Thoracic aorta (tissue), 2 donors: ENCODE measurements at places on chromosomes 16 and 17. TPM values are rescaled to one million over a fixed set of nuclear protein-coding genes. Genes with fewer than 3 reads are reported as not detected.

CD7 gene
- total RNA-seq = 3.5 TPM

DNA sequence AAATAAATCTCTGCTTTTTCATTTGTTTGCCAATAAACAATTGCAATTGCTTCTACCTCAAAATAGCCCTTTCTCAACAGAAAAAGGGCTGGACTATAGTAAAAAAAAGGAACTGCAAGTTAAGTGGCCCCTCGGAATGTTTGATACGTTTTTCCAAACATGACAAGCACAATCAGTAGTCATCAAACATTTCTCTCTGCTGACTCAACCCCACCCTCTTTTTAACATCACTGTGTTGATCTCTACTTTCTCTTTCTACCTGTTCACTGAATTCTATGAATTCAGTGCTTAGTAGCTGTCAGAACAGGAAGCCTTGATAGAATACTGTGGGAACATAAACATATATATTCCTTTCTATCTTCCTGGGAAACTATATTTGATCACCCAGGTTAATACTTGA is 116.5 kb upstream of the AXIN2 start:
- H3K4me3 ChIP-seq = no peak overlapping the region
- no peaks in the 10 kb centered on the region for H3K36me3 ChIP-seq

CCDC57 gene
- total RNA-seq = 58.1 TPM

DNA sequence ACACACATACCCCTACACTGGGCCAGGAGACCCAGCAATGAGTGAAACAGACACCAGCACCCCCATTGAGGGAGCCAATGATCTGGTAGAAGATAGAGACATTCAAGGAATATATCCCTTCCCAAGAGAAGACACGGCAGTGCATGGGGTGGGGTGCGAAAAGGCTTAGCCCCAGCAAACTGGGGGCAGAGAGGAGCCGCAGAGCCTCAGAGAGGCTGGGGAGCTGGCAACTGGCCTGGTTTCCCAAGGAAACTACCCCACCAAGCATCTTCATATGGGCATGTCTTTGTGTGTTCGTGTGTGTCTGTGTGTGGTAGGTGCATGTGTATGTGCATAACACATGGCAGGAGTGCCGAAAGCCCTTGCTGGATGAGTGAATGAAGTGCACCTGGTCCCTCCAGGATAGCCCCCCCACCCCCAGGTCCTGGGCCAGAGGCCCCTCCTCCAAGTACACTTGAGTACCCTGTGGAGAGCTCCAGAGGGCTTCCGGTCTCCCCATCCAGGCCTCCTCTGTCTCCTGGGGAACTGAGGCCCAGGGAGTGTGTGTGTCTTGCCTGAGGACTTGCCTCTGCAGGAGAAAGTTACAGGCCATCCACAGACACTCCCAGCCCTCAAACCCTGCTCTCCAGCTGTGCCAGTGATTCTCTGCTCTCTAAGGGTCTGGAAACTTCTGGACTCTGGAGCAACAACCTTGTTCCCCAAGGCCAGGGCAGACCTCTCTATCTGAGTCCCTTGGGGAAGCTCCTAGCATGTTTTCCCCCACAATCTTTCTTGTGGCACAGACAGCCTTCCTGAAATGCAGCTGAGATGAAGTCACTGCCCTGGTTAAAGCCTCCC is 15.9 kb downstream of the TBX2 start:
- H3K36me3 ChIP-seq = no peaks in the 10 kb centered on the region
- H3K4me3 ChIP-seq = no peak overlapping the region
- peaks cover under 1% of the 10 kb centered on the region for H3K4me1 ChIP-seq
- DNase-seq = no peak
- H3K27me3 ChIP-seq = no peaks in the 10 kb centered on the region

MYLK3 gene
- 0.14 TPM for total RNA-seq

TMEM106A gene
- 22.5 TPM for total RNA-seq

CCL5 gene
- total RNA-seq = 6.2 TPM

DUSP3 gene
- 130 TPM for total RNA-seq

GRCh38 chr16:76293980-76294379 is 16.8 kb downstream of the CNTNAP4 start:
- H3K4me1 ChIP-seq = no peaks in the 10 kb centered on the region
- no peak for DNase-seq
- no peaks in the 10 kb centered on the region for H3K27me3 ChIP-seq
- no peak overlapping the region for H3K4me3 ChIP-seq
- no peak overlapping the region for H3K27ac ChIP-seq

GRCh38 chr17:44198721-44199552 is 747 bp downstream of the ATXN7L3 start:
- H3K4me1 ChIP-seq = peaks cover 29% of the 10 kb centered on the region
- no peaks in the 10 kb centered on the region for H3K27me3 ChIP-seq
- H3K27ac ChIP-seq = peak overlapping the region; percentile 93
- H3K4me3 ChIP-seq = peak overlapping the region; percentile 92

TEX14 gene
- 0.92 TPM for total RNA-seq

DNA sequence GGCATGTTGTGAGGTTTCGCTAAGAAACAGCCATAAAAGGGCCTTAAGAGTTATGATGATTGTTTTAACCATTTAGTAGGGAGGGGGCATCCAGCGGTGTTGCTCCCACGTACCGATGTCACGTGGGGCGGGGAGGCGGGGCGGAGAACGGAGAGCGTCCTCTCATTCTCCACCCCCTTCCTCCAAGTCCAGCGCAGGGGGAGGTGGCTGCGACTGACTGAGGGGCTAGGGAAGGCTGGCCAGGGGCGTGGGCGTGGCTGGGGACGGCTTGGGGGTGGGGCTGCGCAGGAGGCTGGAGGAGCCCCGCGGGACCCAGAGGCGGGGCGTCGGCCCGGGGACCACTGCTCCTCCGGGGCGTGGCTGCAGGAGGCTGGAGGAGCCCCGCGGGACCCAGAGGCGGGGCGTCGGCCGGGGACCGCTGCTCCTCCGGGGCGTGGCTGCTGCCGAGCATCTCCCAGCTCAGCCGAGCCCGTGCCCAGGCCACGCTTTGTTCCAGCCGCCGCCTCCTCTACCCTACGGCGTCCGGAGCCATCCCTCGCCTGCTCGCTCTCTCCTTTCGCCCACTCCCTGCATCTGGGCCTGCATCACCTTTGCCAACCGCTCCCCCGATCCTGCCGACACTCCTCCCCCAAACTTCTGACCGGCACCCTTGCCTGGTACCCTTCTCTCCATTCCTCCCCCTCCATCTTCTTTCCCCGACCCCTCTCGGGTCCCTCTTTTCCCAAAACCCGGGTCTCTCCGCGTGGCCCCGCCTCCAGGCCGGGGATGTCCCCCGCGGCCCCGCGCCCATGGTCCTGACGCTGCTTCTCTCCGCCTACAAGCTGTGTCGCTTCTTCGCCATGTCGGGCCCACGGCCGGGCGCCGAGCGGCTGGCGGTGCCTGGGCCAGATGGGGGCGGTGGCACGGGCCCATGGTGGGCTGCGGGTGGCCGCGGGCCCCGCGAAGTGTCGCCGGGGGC is at the start of gene SARM1:
Gene SARM1, plus strand, starts transcription at position 450 of the 958 bp plus-strand sequence. Its CDS starts 339 bp downstream, at position 789.
- no peaks in the 10 kb centered on the region for H3K36me3 ChIP-seq
- no peaks in the 10 kb centered on the region for H3K27me3 ChIP-seq
- peak within 1 kb of the TSS; percentile 73 for H3K4me3 ChIP-seq
- H3K4me1 ChIP-seq = peaks cover 11% of the 10 kb centered on the region
- H3K27ac ChIP-seq = peak within 1 kb of the TSS; percentile 64
- DNase-seq = peak; percentile 66

GRCh38 chr16:79372503-79373184 is 227.9 kb downstream of the MAF start:
- no peaks in the 10 kb centered on the region for H3K27me3 ChIP-seq
- no peak overlapping the region for H3K27ac ChIP-seq
- no peaks in the 10 kb centered on the region for H3K36me3 ChIP-seq
- no peaks in the 10 kb centered on the region for H3K4me1 ChIP-seq
- no peak overlapping the region for H3K4me3 ChIP-seq
- no peak for DNase-seq

BCL6B gene
- 0.95 TPM for total RNA-seq

NOS2 gene
- not detected for total RNA-seq

GRCh38 chr16:12337871-12338655 is 361.5 kb downstream of the SNX29 start:
- DNase-seq = no peak
- no peak overlapping the region for H3K27ac ChIP-seq
- H3K4me1 ChIP-seq = peaks cover 9% of the 10 kb centered on the region
- no peaks in the 10 kb centered on the region for H3K36me3 ChIP-seq

DNA sequence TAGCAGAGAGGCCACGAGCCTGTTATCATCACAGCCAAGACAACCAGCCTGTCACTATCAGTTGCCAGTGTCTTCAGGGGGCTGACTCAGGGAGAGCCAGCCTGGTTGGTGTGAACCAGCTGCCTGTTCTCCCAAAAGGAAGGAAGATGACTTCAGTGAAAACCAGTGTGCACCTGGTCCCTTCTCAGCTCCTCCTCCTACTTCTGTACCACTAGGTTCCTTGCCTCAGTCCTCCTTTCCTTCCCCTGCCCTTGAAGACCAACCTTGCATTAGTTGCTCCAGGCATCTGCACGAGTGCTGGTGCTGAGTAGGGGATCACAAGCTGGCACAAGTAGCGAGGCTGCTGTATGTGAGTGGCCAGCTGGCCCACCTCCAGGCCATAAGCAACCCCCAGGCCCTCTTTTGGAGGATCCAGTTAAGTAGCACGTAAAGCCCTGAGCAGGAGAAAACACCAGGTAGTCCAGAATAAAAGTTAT is 8.5 kb downstream of the TUBG1 start:
- H3K27ac ChIP-seq = no peak overlapping the region
- H3K4me1 ChIP-seq = peaks cover 10% of the 10 kb centered on the region
- DNase-seq = no peak
- no peak overlapping the region for H3K4me3 ChIP-seq
- H3K36me3 ChIP-seq = peaks cover 20% of the 10 kb centered on the region
- H3K27me3 ChIP-seq = no peaks in the 10 kb centered on the region

PRRT2 gene
- 40.8 TPM for total RNA-seq

DNA sequence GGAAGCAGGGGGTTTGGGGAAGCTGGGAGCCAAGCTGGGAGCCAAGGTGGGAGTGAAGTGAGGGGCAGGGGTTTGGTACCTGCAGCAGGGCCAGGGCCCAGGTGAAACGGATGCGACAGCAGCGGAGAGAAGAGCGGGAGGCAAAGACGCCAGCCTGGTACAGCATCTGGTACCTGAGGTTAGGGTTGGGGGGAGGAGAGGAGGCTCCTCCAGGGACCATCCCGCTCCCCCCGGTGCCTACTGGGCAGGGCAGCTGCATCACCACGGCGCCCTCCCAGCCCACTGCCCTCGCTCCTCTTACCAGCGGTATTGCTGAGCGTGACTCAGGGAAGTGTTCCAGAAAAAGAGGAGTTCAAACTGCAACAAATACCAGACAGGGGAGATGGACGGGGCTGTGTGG is 9.8 kb downstream of the CLN3 start:
- peaks cover 51% of the 10 kb centered on the region for H3K36me3 ChIP-seq
- no peak overlapping the region for H3K27ac ChIP-seq
- no peaks in the 10 kb centered on the region for H3K27me3 ChIP-seq
- no peak for DNase-seq

GRCh38 chr17:51888816-51889215 is 269.7 kb downstream of the CA10 start:
- no peaks in the 10 kb centered on the region for H3K27me3 ChIP-seq
- H3K4me3 ChIP-seq = no peak overlapping the region
- DNase-seq = no peak
- H3K4me1 ChIP-seq = no peaks in the 10 kb centered on the region
- H3K27ac ChIP-seq = no peak overlapping the region

- no peak overlapping the region for H3K4me3 ChIP-seq
- no peaks in the 10 kb centered on the region for H3K4me1 ChIP-seq
- no peak overlapping the region for H3K27ac ChIP-seq
- H3K36me3 ChIP-seq = no peaks in the 10 kb centered on the region
- no peaks in the 10 kb centered on the region for H3K27me3 ChIP-seq
Measured at GRCh38 chr16:54375071-54375470, 88.5 kb upstream of the IRX3 start.

GRCh38 chr16:58518083-58518979 is 3.0 kb downstream of the SETD6 start:
- no peak overlapping the region for H3K27ac ChIP-seq
- H3K36me3 ChIP-seq = peaks cover 54% of the 10 kb centered on the region
- H3K27me3 ChIP-seq = no peaks in the 10 kb centered on the region
- no peak for DNase-seq
- H3K4me3 ChIP-seq = no peak overlapping the region
- peaks cover 4% of the 10 kb centered on the region for H3K4me1 ChIP-seq

NKD1 gene
- 30.2 TPM for total RNA-seq

DNA sequence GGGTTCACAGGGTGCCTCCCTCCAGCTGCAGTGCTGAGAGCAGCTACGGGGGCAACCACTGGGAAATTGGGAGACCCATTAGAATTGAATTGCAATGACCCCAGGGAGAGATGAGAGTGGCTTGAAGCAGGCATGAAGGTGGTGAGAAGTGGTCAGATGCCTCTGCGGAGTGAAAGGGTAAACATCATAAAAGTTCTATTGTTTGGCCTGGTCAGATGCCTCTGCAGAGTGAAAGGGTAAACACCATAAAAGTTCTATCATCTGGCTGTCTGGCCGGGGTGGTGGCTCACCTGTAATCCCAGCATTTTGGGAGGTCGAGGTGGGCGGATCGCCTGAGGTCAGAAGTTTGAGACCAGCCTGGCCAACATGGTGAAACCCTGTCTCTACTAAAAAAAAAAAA is 53.5 kb downstream of the TNFRSF13B start:
- no peak overlapping the region for H3K4me3 ChIP-seq
- no peaks in the 10 kb centered on the region for H3K4me1 ChIP-seq
- DNase-seq = no peak
- H3K36me3 ChIP-seq = no peaks in the 10 kb centered on the region
- no peak overlapping the region for H3K27ac ChIP-seq

ABCA3 gene
- 25.2 TPM for total RNA-seq

- H3K27me3 ChIP-seq = no peaks in the 10 kb centered on the region
- no peak for DNase-seq
- peaks cover 53% of the 10 kb centered on the region for H3K4me1 ChIP-seq
- no peaks in the 10 kb centered on the region for H3K36me3 ChIP-seq
- H3K4me3 ChIP-seq = peak overlapping the region; percentile 74
Measured at GRCh38 chr17:17042851-17043460, 699 bp downstream of the MPRIP start.

SRCIN1 gene
- total RNA-seq = not detected

WFIKKN1 gene
- total RNA-seq = 0.92 TPM

GRCh38 chr16:22161999-22162655 is at the start of gene SDR42E2:
TSS of gene SDR42E2 (plus strand) at chr16:22162506. CDS start at chr16:22165583, 3,077 bp downstream.
- H3K4me1 ChIP-seq = no peaks in the 10 kb centered on the region
- H3K27me3 ChIP-seq = no peaks in the 10 kb centered on the region
- peak within 1 kb of the TSS; percentile 38 for H3K4me3 ChIP-seq
- no peaks in the 10 kb centered on the region for H3K36me3 ChIP-seq
- H3K27ac ChIP-seq = no peak within 1 kb of the TSS

GRCh38 chr17:73286863-73287296 is 24.9 kb downstream of the CDC42EP4 start:
- H3K36me3 ChIP-seq = peaks cover 15% of the 10 kb centered on the region
- H3K27me3 ChIP-seq = no peaks in the 10 kb centered on the region
- no peak for DNase-seq
- H3K27ac ChIP-seq = peak overlapping the region; percentile 11
- peaks cover 32% of the 10 kb centered on the region for H3K4me1 ChIP-seq

WFDC1 gene
- total RNA-seq = 4.6 TPM

FNDC8 gene
- not detected for total RNA-seq
